GDM1 (cell line): ENCODE measurements at places on chromosomes 16 and 17.

DNA sequence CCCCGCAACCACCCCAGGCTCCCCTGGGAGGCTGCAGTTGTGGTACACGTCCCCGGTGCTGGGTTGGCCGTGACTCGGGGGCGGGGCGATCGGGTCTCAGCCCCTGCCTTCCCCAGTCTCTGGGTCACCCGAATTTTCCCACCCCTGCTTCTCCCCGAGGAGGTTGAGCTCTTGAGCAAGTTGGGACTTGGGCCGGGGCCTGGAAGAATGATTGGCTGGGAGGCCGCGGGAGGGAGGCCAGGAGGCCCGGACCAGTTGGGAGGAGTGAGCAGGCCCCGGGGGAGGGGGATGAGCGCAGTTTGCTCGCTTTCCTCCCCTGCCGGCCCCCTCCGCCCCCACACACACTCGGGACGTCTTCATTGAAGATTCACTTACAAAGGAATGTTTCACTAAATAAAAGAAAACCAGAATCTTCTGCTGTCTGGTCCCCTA lies 4.5 kb upstream of the HEXIM1 start:
- DNase-seq, result no peak

GRCh38 chr17:31226373-31226772 lies 70.7 kb downstream of the OMG start:
- peak; percentile 13 for DNase-seq

DNA sequence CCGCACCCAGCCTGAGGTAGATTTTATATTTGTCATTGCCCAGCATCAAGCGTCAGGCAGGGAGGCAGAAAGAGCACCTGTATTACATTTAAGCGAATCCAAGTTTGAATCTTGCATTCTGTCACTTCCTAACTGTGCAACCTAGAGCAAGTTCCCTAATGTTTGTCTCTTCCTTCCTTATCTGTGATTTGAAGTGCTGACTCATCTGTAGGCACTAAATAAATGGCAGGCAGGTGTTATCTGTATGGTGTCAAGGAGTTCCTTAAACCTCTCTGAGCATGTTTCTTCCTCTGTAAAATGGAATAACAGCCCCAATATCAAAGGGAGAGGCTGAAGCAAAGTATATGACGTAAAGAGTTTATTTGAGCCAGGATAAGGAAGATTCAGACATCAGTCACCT lies 24.3 kb downstream of the GP2 start:
- DNase-seq, result no peak

GRCh38 chr16:48433850-48434530 lies 48.8 kb upstream of the SIAH1 start:
- DNase-seq, result no peak

DNA sequence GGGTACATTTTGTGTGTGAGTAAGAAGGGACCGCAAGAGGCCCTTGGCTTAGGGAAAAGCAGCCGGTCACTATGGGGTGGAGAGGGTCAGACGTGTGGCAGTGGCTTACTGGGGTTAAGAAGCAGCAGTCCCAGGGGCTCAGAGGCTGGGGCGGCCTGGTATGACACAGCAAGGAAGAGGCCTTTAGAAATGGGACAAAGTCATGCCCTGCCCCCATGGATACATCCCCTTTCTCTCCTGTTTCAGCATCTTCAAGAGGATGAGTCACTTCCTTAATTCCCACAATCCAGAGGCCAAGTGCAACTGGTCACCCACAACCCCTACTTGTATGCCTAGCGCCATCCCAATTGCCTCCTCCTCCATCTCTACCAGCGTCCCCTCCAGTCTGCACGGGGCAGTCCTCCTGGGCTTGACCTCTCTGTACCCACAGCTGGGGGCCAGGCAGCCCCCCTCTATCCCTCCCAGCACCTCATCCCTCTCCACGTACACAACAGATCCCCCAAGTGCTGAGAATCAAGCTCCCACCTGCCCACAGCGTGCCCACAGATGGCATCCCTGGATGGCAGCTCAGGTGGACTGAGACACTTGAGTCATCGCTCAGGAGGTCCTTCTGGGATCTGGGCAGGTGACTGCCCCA lies 6.9 kb upstream of the EFTUD2 start:
- no peak for DNase-seq

- DNase-seq, result no peak
Measured at GRCh38 chr17:50125420-50125997, 4.5 kb downstream of the SAMD14 start.

DNA sequence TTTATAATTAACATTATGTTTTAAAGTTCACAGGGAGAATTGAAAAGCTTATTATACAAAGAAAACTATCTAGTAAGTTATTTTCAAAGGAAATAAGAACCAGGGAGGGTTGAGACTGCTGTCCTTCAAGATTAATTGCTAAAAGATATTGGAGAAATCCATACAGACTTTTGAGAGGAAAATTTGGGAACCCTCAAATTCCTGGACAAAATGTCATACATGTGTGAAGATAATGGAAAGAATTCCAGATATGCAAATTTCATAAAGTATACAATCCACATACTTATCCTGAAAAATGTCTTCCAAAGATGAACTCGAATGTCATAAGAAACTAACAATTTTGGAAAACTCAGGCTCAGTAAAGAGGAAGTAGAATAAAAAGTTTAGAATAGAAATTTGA lies 213.8 kb downstream of the HS3ST3A1 start:
- no peak for DNase-seq

- DNase-seq, result no peak
Measured at GRCh38 chr16:88459366-88460073, 6.4 kb downstream of the ZFPM1 start.

GRCh38 chr16:84486551-84487235 lies 17.8 kb downstream of the MEAK7 start:
- DNase-seq, result no peak

- DNase-seq, result no peak
Measured at GRCh38 chr17:49528966-49529365, 33.9 kb downstream of the NGFR start.

DNA sequence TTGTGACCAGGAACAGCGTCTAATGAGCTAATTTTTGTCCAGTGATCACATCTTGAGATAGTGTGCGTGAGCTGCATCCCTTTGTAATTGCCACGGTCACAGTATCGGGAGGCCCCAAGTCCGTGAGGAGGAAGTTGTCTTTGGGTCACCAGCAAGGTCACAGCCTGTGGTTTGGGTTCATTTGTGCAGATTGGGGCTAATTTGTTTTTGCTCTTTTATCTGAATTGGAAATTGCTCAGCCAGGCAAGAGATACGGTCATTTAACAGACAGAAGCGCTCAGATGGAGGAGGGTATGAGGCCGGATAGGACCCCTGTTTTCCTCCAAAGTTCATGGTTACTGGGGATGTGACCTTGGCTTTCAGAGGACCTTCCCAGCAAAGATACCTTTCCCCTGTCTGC lies 174.1 kb downstream of the SNX29 start:
- DNase-seq, result no peak

DNA sequence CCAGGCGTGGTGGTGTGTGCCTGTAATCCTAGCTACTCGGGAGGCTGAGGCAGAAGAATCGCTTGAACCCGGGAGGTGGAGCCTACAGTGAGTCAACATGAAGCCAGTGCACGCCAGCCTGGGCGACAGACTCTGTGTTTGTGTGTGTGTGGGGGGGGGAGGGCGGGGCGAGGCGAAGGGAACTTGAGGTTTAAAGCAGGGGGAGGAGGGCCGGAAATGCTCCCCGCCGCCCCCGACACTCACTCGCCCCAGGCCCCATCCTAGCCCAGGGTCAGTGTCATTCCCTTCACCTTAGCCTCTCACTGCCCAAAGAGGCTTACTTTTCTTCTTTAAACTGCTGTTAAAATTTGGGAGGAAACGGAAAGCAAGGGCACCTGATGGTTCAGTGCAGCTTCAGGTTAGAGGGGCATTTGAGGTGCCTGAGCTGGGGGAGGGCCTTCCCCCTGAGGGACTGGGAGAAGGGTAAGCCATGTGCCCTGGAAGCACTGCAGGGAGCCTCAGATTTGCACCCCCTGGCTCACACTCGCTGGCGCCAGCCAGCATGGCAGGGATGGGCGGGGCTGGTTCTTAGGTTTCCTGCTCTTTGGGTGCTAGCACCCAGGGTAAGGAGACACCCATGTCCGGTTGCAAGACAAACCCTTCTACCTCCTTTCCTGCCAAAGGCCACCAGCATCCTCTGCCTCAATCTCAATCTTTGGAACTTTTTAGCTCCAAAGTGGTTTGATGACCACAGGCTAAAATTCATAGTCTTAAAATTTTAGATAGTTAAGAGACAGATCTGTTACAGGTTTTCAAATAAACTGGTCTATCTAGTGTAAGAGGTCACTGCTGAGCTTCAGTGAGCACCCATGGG lies 2.2 kb upstream of the LIMD2 start:
- no peak for DNase-seq

DNA sequence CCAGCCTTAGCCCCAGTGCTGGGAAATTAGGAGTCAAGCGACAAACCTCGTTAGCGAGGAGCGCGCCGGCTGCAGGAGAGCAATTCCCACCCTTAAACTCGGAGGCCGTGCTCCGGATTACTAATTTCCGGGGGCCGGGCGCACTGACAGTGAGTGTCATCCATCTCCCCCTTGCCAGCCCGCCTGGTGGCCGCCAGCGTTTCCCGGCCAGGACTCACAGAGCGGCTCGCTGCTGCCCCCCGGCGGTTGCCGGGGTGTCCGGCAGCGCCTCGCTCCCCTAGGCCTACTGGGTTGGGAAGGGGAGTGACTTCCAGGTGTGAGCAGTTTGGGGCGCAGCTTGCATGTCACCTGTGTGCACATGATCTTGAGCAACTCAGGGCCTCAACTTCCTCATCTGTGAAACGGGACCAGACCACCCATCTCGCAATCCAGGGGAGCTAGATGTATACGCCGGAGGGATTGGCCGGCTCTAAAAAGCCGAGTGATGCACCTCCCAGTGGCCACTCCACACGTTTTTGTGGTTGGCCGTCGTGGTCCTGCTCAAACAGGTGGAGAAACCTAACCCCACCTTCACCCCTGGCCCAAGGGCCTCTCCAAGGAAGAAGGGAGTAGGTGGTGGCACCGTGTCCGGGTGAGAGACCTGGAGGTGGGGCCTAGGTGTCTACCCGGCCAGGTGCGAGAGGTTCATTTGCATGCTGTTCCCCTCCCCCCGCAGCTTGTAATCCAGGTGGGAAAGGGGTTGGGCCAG lies 2.5 kb upstream of the GSE1 start:
- DNase-seq, result peak; percentile 61

GRCh38 chr17:8706431-8706830 lies 38.2 kb downstream of the CCDC42 start:
- DNase-seq, result no peak

DNA sequence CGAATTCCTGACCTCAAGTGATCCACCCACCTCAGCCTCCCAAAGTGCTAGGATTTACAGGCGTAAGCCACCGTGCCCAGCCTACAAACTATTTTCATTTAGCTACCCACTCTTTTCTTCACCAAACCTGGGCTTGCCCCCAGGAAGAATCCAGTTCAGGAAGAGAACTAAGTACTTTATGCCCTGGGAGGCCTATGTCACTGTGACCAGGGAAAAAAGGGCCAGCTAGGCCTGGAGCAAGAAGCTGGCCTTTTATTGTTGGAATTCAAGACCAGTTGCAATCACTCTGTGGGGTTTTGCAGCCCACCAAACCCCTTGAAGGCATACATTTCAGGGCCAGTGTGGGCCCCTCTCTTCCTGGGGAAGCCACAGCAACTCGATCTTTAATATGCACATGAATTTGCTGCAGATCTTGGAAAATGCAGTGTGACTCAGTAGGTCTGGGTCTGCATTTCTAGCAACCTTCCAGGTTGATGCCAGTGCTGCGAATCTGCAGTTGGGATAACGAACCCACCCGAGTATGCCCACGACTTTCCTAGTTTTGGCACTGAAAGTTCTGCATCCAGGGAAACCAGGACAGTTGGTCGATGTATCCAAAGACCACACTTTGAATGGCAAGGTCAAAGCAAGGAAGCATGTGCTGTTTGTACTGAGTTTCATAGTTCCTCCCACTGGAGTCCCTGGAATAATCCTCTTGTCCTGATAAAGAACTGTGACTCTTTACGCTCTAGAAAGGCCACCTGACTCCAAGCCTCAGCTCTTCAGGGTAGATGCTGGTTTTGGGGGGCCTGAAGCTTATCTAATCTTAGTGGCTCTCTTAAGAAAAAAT lies 7.2 kb upstream of the MRPS23 start:
- DNase-seq, result no peak

- peak; percentile 55 for DNase-seq
Measured at GRCh38 chr17:78497115-78497540, 80.1 kb downstream of the DNAH17 start.

DNA sequence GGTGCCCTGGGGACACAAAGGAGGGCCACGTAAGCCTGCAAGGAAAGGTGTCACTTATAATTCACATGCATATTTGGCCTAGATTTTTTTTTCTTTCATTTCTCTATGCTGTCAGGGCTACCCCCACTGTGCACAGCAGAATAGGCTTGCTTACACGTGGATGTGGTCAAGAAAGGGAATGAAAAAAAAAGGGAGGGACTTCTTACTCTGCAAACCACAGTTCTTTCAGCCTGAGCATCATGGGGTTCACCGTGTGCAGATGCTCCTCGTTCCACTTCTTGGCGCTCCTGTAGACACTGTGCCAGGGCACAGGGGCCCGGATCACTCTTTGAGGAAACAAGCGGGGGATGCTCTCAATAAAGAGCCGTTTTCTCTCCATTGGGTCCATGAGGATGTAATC lies 16.6 kb downstream of the DNAH3 start:
- DNase-seq, result no peak

GRCh38 chr16:85180827-85181738 lies 68.8 kb upstream of the CIBAR2 start:
- no peak for DNase-seq

GRCh38 chr17:76992891-76993290 lies 124.7 kb downstream of the MGAT5B start:
- DNase-seq, result no peak

- DNase-seq, result no peak
Measured at GRCh38 chr17:51258756-51259563, 889 bp downstream of the MBTD1 start.

- no peak for DNase-seq
Measured at GRCh38 chr16:783404-784161, 4.6 kb downstream of the RPUSD1 start.

- no peak for DNase-seq
Measured at GRCh38 chr17:57296231-57296630, 39.9 kb downstream of the MSI2 start.

DNA sequence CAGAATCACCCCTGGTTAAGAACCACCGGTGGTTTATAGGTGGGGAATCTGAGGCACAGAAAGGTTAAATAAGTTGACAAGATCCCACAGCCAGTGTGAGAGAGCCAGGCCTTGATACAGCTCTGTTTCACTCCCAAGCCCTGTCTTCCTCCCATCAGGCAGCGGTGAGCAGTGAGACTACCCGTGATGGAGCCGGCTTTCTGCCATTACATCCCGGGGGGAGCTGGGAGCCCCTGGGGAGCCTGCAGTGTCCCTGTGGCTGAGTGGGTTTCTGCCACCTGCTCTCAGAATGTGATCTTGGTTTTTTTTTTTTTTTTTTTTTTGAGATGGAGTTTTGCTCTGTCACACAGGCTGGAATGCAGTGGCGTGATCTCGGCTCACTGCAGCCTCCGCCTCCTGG lies 66.4 kb downstream of the ABCC1 start:
- DNase-seq, result no peak

GRCh38 chr16:22624800-22625533 lies 114.3 kb downstream of the NPIPB5 start:
- no peak for DNase-seq

GRCh38 chr17:42678951-42679491 lies 2.2 kb upstream of the PLEKHH3 start:
- DNase-seq, result no peak

- DNase-seq, result no peak
Measured at GRCh38 chr17:35239823-35240222, 3.0 kb upstream of the SLFN5 start.
